ENCODE measurements at places on chromosomes 11 and 22.

- DNase-seq, result no peak
These were observed at the start of gene SPI1 for GRCh38 chr11:47378010-47378835. TSS of gene SPI1 (minus strand) at chr11:47378547. CDS start at chr11:47378353, 194 bp downstream.

- peak; percentile 26 for DNase-seq
These were observed 1425.8 kb downstream of the TBC1D22A start for GRCh38 chr22:48188231-48188721.

- DNase-seq, result no peak
These were observed 696 bp downstream of the MRGPRF start for GRCh38 chr11:69012092-69013008.

GRCh38 chr11:88363648-88364065, 26.1 kb upstream of the CTSC start:
- no peak for DNase-seq

DNA sequence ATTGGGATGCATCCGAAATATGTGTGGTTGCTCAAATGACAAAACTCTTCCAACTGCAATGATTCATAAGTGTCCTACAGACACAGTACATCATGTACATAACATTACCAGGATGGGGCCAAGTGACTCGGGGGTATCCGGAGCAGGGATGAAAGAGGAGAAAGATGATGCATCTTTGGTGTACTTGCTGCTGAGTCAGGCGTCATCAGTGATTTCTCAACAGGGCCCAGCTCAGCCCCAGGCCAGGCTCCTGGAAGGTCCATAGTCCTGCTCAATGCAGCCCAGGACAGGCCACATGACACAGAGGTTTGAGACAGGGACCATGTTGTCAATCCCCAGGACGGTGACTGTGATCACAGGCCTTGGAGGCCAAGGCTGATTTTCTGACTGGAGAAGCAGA, 59.3 kb downstream of the GGTLC2 start:
- no peak for DNase-seq

DNA sequence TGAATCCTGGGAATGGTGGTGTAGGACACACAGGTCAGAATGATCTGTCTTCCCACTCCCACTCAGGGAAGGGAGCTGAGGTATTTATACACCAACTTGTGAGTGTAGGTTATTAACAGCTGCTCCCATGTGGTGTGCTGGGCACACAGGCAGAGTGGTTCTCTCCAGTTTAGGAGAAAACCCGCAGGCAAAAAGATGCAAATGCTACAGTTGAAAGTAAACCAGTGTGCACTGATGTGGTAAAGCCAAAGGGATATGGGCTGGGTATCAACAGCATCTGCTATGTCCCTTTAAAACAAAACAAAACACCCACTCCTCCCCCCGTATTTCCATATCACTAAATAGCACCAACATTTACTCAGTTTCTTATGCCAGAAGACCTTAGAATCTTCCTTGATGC, 75.4 kb upstream of the SYT13 start:
- no peak for DNase-seq

DNA sequence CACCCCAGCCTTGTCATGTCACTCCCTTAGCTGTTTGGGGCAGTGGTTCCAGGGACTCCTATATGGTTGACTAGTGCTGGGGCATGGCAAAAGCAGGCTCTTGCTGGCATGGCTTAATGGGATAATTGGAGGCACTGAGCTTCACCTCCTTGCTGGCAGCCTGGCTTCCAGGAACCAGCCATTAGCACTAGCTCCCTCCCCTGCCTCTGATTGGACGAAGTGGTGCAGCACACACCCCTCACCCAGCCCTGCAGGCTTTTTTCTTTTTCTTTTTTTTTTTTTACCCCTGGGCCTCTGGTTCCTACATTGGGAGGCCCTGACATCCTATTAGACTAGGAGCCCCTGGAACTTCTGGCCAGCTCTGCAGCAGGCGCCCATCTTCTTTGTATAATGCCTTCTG, 18.6 kb downstream of the PHLDB1 start:
- DNase-seq, result no peak

GRCh38 chr11:65925397-65925796, 6.2 kb downstream of the DRAP1 start:
- DNase-seq, result no peak

GRCh38 chr11:107770551-107770951, 58.7 kb upstream of the SLN start:
- no peak for DNase-seq

- no peak for DNase-seq
These were observed 74.0 kb upstream of the TTC12 start for GRCh38 chr11:113240389-113240788.

GRCh38 chr22:22023581-22024137, 41.1 kb upstream of the TOP3B start:
- DNase-seq, result no peak

DNA sequence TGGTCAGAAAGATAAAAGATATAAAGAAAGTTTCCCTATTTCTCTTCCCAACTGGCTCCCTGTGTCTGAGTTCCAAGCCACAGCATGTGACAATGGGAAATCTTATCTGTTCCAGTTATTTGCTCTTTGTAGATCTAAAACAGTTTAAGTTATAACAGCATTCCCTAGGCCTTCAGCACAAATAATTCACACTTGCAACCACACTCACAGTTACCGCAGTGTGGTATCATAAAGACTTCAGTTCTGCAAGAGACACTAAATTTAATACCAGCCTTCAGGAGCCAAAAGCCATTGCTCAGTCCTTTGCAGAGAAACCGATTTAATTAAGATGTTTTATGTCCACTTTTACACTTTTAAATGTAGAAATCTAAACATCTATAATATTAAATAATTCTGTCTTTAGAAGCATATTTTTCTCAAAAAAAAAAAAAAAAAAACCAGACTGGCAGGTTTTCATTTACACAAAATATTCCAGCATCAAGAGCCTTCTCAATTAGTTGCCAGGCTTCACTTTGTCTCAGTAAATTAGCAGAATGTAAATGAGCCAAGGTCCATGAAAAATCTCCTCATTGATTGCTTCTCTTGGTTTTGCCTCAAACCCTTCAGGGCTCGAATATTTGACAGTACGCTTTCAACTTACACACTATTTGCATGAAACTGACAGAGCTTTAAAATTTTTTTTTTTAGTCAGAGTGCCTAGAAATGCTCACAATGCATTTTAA, 300.0 kb upstream of the DDI1 start:
- DNase-seq, result no peak

- no peak for DNase-seq
These were observed 4.8 kb upstream of the FBXO7 start for GRCh38 chr22:32469799-32470212.

DNA sequence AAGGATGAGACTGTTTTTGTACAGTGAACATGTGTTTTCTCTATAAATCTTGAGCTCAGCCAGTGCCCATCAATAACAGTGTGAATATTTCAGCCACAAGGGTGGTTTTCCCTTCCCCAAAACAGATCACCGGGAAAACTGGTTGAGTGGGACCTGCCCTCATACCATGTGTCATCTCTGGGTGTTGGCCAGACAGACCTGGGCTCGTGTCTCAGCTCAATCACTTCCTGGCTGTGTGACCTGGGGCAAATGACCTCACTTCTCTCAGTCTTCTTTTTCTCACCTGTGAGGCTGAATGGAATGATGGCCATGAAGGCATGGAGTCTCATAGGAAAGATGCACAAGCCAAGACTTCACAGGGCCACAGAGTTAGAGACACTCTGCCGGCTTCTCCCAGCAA, 74.7 kb downstream of the COMMD9 start:
- DNase-seq, result no peak

DNA sequence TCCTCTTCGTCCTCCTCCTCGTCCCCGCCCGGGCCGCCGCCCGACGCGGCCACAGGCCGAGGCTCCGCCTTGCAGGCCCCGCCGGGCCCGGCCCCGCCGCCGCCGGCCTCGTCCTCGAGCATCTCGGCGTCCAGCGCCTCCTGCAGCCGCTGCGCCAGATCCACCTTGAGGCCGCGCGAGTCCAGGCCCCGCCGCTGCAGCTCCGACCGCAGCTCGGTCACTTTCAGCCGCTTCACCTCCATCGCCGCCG, 417 bp downstream of the HNRNPUL2 start:
- DNase-seq, result no peak

- no peak for DNase-seq
These were observed at the start of gene PYGM for GRCh38 chr11:64759722-64760719. TSS of gene PYGM (minus strand) at chr11:64759974. CDS start at chr11:64759898, 76 bp downstream.

GRCh38 chr11:24635588-24636290, 138.9 kb downstream of the LUZP2 start:
- DNase-seq, result no peak

GRCh38 chr11:73758451-73758850, 2.4 kb downstream of the RAB6A start:
- no peak for DNase-seq

DNA sequence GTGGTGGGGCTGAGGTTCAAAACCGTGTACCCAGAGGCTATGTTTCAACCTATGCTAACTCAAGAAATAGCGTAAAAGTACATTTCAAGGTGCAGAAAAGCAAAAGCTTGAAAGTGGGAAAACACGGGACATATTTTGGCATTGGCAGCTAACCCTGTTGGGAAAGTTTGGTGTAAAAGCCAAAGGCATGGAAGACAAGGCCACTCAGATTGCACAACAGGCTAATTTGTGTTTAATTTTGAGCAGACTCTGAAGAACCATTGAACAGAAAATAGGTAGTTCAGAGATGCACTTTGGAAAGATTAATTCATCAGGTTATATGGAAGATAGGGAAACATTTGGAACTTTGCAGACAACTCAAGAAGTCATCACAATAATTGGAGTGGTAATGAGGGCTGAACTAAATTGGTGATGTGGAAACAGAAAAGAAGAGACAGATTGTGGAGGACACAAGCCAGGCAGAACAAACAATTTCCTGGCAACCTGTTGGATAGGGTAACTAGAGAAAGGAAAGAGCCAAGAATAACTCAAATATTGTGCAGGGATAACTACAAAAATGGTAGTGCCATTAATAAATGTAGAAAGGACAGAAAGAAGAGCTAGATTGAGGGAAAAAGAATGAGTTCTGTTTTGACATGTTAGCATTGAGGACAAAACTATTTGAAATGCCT, 140.5 kb upstream of the PGR start:
- no peak for DNase-seq

DNA sequence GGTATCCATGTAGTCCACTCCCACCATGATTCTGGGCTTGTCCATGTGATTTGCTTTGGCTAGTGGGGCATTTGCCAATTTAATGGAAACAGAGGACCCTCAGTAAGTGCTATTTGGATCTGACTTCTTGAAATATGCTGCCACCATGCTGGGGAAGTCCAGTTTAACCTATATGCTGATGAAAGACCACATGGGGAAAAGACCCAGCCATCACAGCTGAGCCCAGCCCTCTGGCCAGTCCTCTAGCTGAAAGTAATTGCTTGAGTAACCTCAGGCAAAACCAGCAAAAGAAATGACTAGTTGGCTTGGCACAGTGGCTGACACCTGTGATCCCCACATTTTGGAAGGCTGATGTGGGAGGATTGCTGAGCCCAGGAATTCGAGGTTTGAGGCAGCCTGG, 61.5 kb downstream of the ATG16L2 start:
- DNase-seq, result no peak

- DNase-seq, result no peak
These were observed 107.6 kb downstream of the CCDC34 start for GRCh38 chr11:27255447-27255828.

DNA sequence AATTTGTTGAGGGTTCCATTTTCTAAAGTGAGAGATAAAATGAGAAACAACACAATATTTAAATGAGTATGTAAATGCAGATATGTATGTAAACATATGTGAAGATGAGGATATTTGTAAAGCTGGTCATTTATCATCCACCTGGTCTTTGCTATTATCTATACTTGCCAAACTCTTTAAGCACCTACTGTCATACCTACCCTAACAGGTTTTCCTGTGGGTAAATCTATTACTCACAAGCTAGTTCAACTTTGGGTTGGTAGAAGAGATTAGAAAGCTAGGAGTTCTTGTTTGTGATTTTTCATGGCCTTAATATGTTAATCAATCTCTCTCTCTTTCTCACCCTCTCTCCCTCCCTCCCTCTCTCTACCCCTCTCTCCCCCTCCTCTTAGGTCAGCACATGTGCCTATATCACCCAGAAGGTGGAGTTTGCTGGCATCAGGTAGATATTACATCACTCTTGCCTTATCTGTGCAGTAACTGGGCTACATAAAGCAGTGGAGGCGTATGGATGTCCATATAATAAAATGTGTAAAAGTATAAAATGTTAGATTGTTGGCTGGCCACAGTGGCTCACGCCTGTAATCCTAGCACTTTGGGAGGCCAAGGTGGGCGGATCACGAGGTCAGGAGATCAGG, 14.7 kb downstream of the DEPDC5 start:
- DNase-seq, result no peak

GRCh38 chr11:70650075-70650909, 252.0 kb downstream of the CTTN start:
- DNase-seq, result peak; percentile 56

DNA sequence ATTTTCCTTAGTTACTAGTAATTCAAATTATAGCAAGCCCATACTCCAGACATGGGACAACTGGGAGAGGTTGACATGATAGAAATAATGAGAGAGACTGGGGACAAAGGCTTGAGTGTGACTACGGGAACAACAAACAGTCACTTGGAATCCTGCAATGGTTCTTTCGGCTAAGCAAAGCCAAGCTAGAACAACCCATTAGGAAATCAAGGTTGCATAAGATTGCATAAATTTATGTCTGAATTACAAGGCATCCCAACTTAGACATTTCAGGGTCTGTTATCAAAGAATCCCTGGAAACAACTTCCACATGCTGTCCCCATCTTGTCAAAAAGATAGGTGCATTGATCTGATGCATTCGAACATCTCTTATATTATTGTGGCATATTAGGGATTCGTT, 10.2 kb upstream of the NRGN start:
- DNase-seq, result no peak

DNA sequence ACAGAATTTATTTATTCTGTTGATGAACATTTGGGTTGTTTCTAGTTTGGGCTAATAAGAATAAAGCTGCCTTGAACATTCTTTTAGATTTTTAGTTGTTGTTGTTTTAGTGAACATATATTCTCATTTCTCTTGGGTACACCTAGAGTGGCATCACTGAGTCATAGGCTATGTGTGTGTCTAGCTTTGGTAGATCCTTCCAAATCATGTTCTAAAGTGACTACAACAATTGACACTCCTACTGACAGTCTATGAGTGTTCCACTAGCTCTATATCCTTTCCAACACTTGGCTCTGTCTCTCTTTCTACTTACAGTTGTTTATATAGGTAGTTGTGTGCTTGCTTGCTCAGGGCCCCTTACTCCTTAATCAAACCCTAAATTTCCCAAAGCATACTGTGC, 346.0 kb upstream of the NCAM1 start:
- no peak for DNase-seq

DNA sequence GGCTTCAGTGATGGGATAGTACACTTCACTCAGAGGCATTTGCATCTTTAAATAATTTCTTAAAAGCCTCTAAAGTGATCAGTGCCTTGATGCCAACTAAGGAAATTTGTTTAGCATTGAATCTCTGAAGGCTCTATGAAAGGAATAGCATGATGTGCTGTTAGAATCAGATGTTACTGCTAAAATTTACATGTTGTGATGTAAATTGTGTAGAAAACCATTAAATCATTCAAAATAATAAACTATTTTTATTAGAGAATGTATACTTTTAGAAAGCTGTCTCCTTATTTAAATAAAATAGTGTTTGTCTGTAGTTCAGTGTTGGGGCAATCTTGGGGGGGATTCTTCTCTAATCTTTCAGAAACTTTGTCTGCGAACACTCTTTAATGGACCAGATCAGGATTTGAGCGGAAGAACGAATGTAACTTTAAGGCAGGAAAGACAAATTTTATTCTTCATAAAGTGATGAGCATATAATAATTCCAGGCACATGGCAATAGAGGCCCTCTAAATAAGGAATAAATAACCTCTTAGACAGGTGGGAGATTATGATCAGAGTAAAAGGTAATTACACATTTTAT, 4.6 kb downstream of the MALAT1 start:
- no peak for DNase-seq

Data from activated T-cell treated with anti-CD3 and anti-CD28 coated beads, Interleukin-2, amount 50 U/mL, for 48 hours (primary cell).